ENCODE measurements at places on chromosomes 6 and 20.

DNA sequence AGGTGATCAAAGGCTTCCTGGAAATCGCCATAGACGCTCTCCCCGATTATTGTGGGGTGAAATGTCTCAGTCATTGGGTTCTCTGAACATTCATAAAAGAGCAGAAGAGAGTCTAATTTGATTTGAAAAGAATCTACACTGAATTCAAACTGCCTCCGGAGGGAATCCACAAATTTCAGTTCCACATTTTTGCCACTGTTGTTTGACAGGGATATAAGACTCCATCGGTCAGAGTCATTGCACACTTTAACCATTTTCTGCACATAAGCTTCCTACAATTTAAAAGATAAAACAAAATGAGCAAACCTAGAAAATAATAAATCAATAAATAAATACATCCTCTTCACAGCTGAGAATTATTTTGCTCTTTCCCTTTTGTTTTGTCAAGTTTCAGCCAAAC lies 2.3 kb downstream of the TENT5A start:
- no peak for DNase-seq

DNA sequence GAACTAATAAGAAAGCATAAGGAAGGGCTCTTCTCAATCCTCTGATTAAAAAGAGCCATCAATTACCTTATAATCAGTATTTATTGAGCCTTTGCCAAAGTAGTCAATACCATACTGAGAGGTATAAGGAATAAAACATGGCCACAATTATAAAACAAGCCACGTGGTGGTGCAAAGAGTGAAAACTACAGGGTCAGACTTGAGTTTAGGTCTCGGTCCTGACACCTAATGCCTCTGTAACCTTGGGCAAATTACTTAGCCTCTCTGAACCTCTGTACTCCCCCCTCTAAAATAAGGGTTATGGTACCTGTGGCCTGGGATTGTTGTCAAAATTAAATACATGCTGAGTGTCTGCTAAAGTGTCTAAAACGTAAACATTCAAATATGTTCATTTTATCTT lies 11.8 kb downstream of the TRIM10 start:
- DNase-seq, result no peak

DNA sequence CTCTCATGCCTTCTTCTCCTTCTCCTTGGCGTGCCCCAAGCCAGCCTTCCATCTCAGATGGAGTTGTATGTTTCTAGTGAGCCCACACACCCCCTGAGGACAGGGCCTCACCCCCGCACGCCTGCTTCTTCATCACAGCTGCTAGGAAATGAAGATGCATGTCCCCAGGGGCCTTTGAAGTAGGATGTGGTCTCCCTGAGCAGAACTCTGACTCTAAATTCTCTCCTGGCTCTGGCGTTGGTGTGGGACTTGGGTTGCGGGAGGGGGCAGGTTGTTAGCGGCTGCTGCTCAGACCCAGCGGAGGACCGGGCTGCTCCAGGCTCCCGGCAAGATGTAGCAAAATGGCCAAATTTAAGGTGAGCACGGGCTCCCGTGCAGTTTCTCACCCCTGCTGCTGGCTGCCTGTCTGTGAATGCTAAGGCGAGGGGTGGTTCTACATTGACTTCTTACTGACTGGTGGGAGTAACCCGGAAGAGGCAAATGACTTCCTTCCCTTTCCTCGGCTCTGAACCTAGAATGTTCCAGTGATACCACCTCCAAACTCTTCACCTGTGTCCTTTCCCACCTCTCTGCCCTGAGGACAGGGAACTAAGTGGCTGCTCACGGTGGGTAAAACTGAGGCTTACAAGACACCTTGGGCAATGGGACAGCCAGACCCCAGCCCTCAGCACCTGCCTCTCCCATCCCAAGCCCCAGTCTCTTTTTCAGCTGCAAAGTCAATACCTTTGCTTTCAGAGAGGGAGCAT lies 8.8 kb downstream of the SYNJ2 start:
- DNase-seq, result no peak

DNA sequence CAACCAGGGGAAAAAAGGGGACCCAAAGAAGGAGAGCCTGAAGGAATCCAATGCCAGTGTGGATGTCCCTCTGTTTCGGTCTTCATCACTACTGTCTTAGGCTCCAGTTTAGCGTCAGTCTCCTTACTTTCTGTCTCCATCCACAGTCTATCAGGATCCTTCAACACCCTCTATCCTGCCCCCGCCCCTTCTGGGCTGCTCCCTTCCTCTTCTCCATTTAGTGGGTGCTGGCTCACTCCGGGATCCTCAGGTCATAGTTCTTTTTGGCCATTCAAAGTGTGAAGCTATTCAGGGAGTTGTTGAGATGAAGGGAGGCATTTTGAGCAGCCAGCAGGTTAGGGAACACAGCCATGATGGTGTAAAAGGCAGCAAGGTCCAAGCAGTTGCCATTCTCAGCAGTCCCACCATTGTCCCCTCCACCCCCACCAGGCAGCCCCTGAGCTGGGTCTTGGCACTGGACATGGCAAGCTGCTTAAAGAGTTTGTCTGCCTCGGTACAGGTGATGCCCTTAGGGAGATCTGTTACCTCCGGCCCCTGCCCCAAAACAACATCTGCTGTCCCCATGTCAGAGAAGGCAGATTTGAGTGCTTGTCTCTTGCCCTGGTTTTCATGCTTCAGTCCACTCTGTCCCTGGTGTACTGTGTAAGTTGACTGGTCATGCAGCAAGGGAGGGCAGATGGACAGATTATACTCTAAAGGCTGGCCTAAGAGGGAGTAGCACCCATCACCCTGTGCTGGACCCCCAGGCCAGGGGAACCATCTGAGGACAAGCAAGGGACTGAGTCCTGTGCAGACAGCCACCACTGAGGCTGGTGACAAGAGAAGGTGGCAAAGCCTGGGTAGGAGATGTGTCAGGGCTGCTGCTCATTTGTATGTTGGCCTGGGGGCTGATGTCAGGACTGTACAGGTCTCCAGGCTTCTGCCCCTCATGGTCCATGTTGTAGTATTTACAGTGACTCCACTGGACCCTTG lies 842.0 kb downstream of the HACE1 start:
- no peak for DNase-seq

DNA sequence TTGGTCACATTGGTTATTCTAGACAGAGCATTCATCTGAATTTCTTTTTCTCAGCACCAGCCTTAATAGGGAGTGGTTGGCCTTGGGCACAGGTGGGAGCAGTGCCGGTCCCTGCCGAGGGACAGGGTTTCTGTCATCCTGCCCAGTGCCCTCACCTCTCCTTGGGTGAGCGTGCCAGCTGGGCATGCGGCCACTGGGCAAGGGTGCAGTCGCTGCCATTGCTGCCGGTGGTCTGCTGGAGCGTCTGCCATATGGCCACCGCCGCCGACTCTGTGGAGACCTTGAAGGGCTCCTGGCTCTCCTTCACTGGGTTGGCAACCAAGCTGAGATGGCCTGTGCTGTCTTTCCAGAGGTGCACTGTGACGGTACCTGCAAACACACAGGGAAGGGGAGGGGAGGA lies 16.4 kb upstream of the UQCC2 start:
- DNase-seq, result no peak
